A549 treated with ZK216348 at 1 μM for 4 hours (cell line): ENCODE measurements at places on chromosomes 4 and X. TPM values are rescaled to one million over a fixed set of nuclear protein-coding genes. Genes with fewer than 3 reads are reported as not detected.

Gene SRPX
- 4.8 to 8.5 TPM (median 7.5 TPM) in 5 replicates for total RNA-seq

Gene TMEM187
- 4.2 to 10.2 TPM (median 5.9 TPM) in 5 replicates for total RNA-seq

Gene CYLC1
- total RNA-seq = not detected in 5 replicates

Gene HSD17B10
- total RNA-seq = 132 to 217 TPM (median 188 TPM) in 5 replicates

Gene SMIM43
- total RNA-seq = 0.13 to 0.33 TPM (median 0.25 TPM) in 4 of 5 replicates, not detected in the other

Gene NXF3
- not detected in 5 replicates for total RNA-seq

Gene RGN
- not detected in 5 replicates for total RNA-seq

Gene UBE2A
- 131 to 159 TPM (median 144 TPM) in 5 replicates for total RNA-seq

Gene CCKAR
- total RNA-seq = not detected in 5 replicates

Gene TMEM271
- total RNA-seq = not detected in 5 replicates

Gene CLDN2
- total RNA-seq = 5.7 to 8.2 TPM (median 7.9 TPM) in 5 replicates

Gene SPINK2
- 0.37 TPM in 1 of 5 replicates, not detected in the others for total RNA-seq

Gene PHOX2B
- total RNA-seq = not detected in 5 replicates

Gene FAAH2
- total RNA-seq = 0.18 to 0.36 TPM in 2 of 5 replicates, not detected in the others

Gene MAGEB3
- total RNA-seq = not detected in 5 replicates

Gene NR3C2
- not detected in 5 replicates for total RNA-seq

Gene ARHGAP24
- 2.9 to 4.5 TPM (median 3.9 TPM) in 5 replicates for total RNA-seq

Gene NLGN4X
- not detected in 5 replicates for total RNA-seq

Gene LETM1
- total RNA-seq = 20.8 to 32.6 TPM (median 31.2 TPM) in 5 replicates

Gene FGFR3
- total RNA-seq = 0.50 to 2.6 TPM (median 2.3 TPM) in 5 replicates

Gene IL9R
- 0.07 to 0.36 TPM (median 0.20 TPM) in 3 of 5 replicates, not detected in the others for total RNA-seq

Gene GRIA2
- not detected in 5 replicates for total RNA-seq

Gene ESX1
- 0.14 to 0.16 TPM in 2 of 5 replicates, not detected in the others for total RNA-seq

Gene BCLAF3
- total RNA-seq = 2.2 to 4.9 TPM (median 3.5 TPM) in 5 replicates

Gene DMP1
- not detected in 5 replicates for total RNA-seq

Gene SH3BGRL
- 29.2 to 53.7 TPM (median 48.6 TPM) in 5 replicates for total RNA-seq

Gene FAM9C
- total RNA-seq = 0.04 TPM in 1 of 5 replicates, not detected in the others

Gene GAGE12H
- total RNA-seq = not detected in 5 replicates

Gene PPP4R3C
- total RNA-seq = not detected in 5 replicates

Gene ATG4A
- total RNA-seq = 7.5 to 10.0 TPM (median 8.2 TPM) in 5 replicates

Gene MED28
- 24.0 to 45.7 TPM (median 26.9 TPM) in 5 replicates for total RNA-seq

Gene CNKSR2
- total RNA-seq = 2.5 to 5.3 TPM (median 3.1 TPM) in 5 replicates

Gene COL4A6
- 13.2 to 17.1 TPM (median 15.8 TPM) in 5 replicates for total RNA-seq

Gene GAGE2A
- not detected in 5 replicates for total RNA-seq

Gene TMSB4X
- 5,253 to 9,061 TPM (median 5,667 TPM) in 5 replicates for total RNA-seq

Gene ASMT
- 0.27 to 0.33 TPM (median 0.28 TPM) in 3 of 5 replicates, not detected in the others for total RNA-seq

Gene HCCS
- total RNA-seq = 56.3 to 72.1 TPM (median 56.4 TPM) in 5 replicates

Gene TENM3
- total RNA-seq = 1.6 to 2.9 TPM (median 1.7 TPM) in 5 replicates

Gene MAGEA2B
- total RNA-seq = 0.12 to 0.21 TPM in 2 of 5 replicates, not detected in the others

Gene MAGEB17
- not detected in 5 replicates for total RNA-seq

Gene SLC49A3
- 0.14 to 0.44 TPM (median 0.22 TPM) in 4 of 5 replicates, not detected in the other for total RNA-seq

Gene NALF2
- total RNA-seq = 3.7 to 6.2 TPM (median 5.4 TPM) in 5 replicates

Gene CSN1S1
- total RNA-seq = not detected in 5 replicates

Gene ZFP92
- 0.46 to 0.77 TPM (median 0.54 TPM) in 5 replicates for total RNA-seq

Gene LRCH2
- 0.04 TPM in 1 of 5 replicates, not detected in the others for total RNA-seq

Gene BEX2
- 6.3 to 14.1 TPM (median 8.3 TPM) in 5 replicates for total RNA-seq
